ENCODE measurements at places on chromosomes 11 and 22. TPM values are rescaled to one million over a fixed set of nuclear protein-coding genes. Genes with fewer than 3 reads are reported as not detected.

Gene NRGN
- not detected for total RNA-seq

Gene NECTIN1
- total RNA-seq = 2.8 TPM

DNA sequence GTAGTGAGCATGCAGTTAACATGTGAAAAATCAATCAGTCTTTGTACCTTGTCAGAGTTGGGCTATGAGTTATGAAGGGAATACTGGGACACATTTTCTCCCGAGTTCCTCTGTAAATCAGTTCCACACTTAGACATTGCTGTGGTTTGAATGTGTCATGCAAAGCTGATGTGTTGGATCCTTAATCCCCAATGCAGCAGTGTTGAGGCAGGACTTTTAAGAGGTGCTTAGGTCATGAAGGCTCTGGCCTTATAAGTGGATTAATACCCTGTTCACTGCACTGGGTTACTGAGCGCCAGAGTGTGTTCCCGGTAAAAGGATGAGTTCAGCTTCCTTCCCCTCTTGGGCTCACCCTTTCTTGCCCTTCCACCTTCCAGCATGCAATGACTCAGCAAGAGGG, 742.1 kb upstream of the TENM4 start:
- DNase-seq = no peak

GRCh38 chr11:34346551-34346950, 11.3 kb downstream of the ABTB2 start:
- no peak for DNase-seq

Gene YPEL1
- 2.9 TPM for total RNA-seq

- DNase-seq = no peak
Measured at GRCh38 chr11:11000579-11001283, 142.9 kb upstream of the ZBED5 start.

DNA sequence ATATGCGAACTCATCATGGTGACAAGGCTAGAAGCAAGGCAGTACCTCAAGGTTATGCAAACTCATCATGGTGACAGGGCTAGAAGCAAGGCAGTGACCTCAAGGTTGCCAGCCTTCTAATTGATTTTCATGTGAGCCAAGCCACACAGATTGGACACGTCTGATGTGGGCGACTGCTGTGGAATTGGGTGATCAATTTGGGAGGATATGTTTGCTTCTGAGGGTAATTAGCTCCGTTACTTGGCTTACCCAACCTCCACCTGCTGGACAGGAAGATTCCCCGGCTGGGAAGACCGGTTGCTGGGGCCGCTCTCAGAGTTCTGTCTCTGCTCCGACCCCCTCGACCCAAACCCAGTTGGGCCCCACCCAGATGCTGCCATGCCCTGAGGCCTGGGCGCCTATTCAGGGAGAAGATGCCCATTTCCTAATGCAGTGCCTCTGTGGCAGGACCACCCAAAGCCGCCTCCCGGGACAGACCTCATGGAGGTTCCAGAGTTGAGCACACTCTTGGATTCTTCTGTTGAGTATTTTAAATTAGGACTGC, 69.9 kb upstream of the SHANK2 start:
- DNase-seq = no peak

DNA sequence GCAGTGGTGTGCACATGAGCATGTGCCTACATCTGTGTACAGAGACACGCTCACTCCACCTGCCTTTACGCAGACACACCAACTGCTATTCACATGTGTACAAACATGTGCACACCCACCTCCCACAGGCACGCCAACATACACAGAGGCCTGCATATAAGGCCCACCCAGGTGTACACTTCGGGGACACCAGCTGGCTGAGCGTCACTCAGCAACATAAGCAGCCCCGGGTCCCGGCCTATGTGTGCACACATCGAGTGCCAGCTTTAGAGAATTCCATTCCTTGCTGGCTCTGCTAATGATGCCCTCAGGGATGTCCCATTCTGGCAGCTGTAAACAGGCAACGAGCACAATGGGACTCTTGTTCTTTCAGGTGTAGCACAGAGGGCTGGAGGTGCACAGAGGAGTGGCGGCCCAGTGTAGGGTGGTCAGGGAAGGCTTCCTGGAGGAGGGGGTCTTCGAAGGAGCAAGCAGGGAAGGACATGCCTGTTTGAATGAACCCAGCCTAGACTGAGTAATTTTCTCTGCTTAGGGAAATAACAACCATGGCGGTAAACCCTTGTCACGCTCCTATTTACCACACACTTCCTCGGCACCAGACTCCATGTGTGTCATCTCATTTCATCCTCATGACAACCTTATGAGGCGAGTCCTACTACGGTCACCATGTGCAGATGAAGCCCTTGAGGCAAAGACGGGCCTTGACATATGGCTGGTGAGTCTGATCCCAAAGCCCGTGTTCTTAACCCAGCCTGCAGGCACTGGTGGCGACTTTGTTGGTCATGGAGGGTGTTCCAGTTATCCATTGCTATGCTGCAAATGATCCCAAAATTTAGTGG, 35.1 kb downstream of the RPL3 start:
- DNase-seq = no peak

GRCh38 chr11:88421530-88421929, 84.0 kb upstream of the CTSC start:
- DNase-seq = no peak

- no peak for DNase-seq
Measured at GRCh38 chr22:49198705-49199084, 629.0 kb downstream of the BRD1 start.
